Inflammatory macrophage treated with lipopolysaccharide for 1 hour (primary cell): ENCODE measurements at places on chromosomes 2 and 18.
A peak's percentile ranks its signal among the peaks of the same experiment; 100 is the strongest.

DNA sequence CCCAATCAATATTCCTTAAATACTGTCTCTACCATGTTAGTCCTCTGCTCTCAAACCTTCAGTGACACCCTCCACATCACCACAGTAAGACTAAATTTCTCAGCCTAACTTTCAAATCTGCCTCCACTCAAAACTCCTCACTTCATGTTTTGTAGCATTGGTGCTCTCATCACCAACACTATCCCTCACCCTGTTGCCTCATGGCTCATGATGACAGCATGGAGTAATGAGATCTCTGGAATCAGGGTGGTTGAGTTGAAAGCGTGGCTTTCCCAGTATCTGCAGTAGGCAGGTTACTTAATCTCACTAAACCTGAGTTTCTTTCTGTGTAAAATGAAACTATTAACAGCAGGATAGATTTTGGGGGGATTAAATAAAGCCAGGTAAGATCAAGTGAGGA is 621.4 kb downstream of the NYAP2 start:
- DNase-seq, result peak; percentile 66

DNA sequence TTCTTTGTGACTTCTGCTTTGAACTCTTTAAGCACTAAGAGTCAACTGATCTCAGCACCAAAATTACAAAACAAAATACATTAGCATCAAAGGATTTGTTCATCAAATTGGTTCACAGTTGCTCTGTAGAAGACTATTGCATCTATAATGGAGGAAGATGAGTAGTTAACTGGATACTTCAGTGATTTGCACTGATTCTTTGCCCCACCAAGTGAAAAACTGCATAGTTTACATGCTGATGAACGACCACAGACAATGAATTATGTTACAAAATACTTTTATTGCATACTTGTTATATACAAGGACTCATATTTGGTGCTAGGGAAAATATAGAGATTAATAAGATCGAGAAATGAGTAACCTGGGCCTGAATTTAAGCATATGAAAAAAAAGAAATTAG is 107.2 kb downstream of the SCG2 start:
- no peak for DNase-seq

DNA sequence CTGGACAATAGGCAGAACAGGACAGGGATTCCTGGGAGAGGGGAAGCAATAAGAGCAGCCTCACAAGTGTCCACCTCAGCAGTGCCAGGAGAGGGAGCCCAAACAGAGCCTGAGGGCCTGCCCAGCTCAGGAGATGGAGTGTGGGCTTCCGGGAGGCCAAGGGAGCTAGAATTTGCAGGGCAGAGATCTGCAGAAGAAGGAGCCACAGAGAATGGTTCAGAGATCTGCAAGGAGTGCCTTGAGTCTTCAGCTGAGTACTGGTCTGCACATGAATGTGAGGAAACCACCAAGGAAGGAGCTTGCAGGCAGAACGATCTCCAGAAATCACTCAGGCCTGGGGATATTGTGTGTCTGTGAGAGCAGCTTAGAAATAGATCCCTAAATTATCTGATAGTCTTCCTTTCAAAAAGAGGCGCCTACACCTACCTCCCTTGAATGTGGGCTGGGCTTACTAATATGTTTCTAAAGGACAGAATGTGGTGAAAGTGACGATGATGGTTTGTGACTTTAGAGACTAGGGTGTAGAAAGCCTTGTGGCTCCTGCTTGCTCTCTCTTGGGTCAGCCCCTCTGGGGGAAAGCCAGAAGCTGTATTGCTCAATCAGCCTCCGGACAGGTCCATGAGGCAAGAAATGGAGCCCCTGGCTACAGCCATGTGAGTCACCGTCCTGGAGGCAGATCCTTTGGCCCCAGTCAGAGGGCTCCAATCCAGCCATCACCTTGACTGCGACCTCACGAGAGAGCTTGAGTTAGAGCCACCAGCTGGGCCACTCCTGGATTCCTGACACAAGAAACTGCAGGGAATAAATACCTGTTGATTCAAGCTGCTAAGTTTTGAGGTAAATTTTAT is 7.6 kb upstream of the LPIN1 start:
- DNase-seq, result peak; percentile 84

DNA sequence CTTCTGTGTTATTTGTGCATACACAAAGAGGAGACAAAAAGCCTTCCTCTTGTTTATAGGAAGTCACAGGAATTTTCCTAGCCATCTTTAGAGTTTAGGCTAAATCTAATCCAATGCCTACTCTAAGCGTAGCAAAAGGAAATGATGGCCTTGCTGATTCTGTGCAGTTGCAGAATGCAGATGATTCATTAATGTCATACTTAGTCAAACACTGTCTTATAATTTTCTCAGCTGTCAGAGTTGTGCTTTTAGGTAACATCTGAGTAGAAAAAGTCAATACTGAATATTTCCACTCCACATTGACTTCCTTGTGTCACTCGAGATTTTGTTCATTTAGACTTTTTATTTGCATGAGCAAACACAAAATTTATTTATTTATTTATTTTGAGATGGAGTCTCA is 157.9 kb upstream of the FOSL2 start:
- no peak for DNase-seq

- peak; percentile 39 for DNase-seq
Measured at GRCh38 chr2:101341901-101342624, 33.6 kb upstream of the RNF149 start.

DNA sequence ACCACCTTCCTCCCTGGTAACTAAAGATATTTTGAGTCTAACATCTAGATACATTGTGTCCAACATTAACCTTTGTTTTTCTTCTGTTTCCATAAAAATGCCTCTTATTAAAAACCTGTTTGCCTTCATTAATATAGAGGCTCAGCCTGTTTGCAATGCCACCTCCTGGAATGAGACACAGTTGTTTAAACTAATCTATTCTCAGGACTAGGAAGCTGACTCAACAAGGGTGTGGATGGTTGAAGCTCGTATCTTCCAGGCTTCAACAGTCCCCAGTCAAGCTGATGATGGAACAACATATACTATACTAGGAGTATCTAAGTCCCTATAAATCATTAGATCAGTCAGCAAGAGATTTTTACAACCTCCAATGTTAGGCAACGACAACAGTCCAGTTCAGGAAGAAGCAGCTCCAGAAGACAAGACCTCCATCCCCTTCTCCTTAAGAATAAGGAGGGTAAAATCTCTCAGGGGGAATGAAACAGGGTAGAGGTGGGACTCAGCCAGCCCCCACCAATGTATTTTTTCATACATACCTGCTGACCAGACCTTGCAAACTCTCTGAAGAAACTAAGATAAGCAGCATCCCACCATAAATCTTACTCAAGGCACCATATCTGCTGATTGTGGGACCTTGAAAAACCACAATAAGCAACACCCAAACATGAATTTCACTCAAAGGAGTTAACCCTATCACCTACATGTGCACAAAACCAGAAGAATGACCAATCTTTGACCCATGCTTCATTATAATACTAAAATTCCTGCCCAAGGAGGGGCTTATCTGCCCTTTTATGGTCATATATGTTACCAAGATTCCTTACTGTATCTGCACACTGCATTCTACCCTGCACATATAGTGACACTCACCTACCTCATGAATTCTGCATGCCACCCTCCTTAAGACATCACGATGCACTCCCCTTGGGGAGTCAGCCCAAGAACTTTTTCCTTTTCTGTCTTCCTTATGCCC is 21.4 kb downstream of the ZNF24 start:
- no peak for DNase-seq

DNA sequence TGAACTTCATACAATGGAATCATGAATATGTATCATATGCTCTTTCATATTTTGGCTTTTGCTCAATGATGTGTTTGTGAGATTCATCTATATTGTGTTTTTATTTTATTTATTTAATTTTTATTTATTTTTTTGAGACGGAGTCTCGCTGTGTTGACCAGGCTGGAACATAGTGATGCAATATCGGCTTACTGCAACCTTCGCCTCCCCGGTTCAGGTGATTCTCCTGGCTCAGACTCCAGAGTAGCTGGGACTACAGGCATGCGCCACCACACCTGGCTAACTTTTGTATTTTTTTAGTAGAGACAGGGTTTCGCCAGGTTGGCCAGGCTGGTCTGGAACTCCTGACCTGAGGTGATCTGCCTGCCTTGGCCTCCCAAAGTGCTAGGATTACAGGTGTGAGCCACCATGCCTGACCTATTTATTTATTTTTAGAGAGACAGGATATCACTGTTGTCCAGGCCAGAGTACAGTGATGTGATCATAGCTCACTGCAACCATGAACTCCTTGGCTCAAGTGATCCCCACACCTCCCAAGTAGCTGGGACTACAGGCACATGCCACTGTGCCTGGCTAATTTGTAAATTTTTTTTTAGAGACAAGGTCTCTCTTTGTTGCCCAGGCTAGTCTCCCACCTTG is 74.5 kb downstream of the TET3 start:
- no peak for DNase-seq

DNA sequence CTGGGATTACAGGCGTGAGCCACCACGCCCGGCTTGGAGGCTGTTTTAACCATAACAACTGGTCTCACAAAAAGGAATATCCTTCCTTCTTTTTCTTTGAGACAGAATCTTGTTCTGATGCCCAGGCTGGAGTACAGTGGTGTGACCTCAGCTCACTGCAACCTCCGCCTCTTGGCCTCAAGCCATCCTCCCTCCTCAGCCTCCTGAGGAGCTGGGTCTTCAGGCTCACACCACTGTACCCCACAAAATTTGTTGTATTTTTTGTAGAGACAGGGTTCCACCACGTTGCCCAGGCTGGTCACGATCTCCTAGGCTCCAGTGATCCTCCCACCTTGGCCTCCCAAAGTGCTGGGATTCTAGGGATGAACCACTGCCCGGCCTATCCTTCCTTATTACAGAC is 21.7 kb downstream of the CTIF start:
- no peak for DNase-seq

DNA sequence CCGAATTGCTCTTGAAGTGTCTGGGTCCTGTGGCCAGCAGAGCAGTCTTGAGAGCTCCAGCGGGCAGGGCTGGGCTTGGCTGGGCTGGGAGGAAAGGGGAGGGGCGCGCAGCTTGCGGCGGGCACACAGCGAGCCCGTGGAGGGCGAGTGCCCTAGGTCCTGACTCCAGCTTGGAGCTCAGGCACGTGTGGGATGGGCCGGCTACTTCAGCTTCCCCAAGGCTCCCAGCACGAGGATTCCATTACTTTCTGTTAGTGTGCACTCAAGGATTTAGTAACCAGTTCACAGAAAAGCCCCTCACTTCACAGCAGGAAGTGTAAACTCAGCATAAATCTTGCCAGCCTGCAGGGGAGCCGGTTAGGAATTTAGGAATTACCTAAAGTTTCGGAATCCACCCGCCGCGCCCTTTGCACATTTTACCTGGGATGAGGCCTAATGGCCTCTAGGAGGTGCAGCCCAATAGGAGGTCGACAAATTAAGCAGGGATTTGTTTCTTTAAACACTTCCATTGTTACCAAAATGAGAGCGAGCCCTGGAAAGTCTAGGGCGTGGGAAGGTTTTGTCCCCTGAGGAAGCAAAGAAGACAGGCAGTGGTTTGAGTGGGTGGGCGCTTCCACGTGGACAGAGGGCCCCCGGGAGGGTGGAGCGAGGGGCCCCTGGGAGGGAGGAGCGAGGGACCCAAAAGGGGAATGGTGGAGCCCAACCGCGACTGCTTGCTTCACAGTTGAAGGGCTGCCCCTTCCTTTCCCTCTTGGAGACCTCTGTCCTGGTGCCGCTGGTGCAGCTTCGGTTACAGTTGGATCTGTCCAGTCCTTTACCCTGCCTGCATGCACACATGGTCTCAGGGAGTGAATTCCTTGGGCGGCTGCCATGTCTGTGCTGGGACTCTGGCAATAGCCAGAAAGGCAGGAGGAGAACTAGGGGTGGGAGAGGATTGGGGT is 93.3 kb downstream of the CTAGE1 start:
- DNase-seq, result peak; percentile 83

DNA sequence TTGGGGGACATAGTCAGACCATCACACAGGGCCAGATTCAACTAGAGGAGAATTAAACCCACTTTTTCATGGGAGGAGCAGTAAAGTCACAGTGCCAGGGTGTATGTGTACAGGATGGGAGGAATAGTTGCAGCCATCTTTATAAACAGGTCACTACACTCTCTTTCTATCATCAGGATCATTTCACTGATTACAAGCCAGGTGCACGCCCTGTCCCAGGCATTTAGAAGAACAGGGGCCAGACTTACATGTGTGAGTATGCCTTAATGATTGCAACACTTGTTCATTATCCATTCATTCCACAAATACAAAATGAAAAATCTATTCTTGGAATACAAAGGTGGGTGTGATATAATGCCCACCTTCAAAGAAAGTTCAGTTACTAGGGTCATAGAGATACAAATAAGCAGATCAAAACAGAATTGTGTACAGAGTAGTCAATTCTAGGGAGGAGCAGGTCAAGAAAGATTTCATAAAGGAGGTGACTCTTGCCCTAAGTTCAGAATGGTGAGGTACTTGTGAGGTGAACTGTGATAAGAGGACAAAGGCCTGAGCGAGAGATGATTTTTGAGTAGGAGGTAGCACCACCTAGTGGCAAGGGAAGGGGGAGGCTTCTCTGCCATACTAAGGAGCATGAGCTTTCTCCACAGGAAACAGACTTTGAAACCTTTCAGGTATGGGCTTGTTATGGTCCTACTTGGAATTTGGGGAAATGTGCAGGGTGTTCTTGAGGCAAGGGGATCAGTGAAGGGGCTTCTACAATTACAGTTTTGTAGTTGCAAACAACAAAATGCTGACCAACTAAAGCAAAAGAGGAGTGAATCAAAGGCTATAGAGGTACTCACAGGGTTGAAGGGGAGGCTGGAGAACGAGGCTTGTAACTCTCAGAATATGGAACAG is 156.3 kb downstream of the SUCLG1 start:
- DNase-seq, result no peak

DNA sequence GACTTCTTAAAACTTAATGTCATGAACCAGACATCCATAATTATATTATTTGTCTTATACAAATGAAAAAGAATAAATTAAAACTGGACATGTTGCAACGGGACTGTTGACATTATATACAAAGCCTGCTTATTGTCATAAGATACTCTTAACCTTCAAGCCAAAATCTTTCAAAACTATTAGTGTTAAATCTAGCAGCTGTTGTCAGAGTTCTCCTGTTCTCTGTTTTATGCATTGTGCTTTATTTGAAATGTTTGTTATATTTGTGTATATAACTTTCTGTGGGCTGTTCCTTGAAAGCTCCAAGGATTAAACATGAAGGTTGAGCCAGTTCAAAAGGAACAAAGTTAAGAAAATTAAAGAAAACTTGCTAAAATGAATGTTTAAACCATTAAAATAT is 335.5 kb upstream of the NT5C1B start:
- no peak for DNase-seq

DNA sequence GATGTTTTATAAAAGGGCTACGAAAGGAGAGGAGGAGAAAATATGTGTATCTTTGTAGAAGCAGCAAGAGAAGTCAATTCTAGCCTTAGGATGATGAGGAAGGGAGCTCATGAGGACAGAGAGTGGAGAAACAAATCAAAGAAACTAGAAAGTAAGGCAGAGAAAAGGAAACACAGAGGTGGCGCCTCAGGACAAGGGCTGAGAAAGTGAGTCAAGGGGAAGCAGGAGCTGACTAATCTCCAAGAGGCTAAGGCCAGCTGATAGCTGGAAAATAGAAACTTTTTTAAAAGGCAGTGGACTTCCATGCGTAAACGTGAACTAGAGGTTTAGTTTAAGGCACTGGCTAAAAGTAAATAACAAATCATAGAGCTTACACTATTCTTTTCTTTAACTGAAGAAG is 173.3 kb downstream of the ANKRD44 start:
- peak; percentile 23 for DNase-seq

GRCh38 chr2:83703598-83703997 is 755.5 kb downstream of the SUCLG1 start:
- DNase-seq, result no peak

GRCh38 chr18:70421471-70422390 is 132.9 kb downstream of the SOCS6 start:
- peak; percentile 93 for DNase-seq
